ENCODE measurements at places on chromosomes 1 and 21.
A peak's percentile ranks its signal among the peaks of the same experiment; 100 is the strongest.

- no peak for DNase-seq
These were observed 54.7 kb downstream of the ASH1L start for GRCh38 chr1:155507945-155508344.

DNA sequence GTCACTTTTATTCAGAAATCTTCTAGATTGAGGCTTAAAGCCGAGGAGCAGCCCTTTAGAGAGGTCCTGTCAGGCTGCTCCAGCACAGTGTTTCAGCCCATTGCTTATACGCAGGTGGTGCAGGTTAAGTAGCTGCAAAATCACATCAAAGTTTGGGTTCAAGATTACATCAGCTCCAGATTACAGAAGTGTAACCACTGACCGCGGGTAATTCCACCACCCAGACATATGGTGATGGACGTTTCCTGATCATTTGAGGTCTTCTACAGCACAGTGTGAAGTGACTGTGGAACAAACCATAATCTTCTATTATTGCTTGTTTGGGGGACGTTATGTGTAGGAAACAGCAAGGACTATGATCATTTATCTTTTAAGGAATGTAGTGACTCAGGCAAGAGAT is 11.8 kb downstream of the C1orf115 start:
- DNase-seq, result no peak

DNA sequence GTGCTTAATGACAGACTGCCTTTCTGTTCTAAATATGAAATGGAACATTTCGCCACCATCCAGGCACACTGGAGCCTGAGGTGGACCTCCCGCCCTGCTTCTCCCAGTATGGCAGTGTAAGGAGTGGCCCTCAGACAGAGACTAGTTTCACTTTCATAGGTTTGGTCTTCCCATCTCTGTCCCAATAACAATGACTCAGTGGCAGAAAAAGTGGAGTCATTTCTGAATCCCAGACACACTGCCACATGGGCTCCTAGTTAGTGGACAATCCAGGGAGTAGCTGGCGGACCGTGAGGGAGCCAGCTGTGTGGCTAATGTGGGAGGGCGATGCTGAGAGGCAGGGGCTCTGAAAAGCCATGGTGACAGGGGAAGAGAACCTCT is 95.6 kb upstream of the TSPAN2 start:
- DNase-seq, result no peak

DNA sequence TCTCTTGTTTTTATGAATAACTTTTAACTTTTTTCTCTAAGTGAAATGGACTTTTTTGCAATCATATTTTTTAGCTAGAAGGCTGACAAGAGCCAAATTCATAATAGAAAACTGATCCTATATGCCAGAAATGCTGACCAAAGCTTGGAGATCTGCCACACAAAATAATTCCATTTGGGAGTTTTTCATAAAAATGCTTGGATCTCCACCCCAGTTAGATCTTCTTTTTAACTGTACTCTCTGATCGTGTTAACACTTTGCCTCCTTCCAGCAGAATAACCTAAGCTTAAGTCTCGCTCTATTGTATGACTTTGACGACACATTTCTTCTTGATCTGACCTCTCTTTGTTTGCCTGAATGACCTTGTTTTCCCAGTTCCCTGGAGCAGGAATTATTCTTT is 16.8 kb downstream of the FLG2 start:
- no peak for DNase-seq

GRCh38 chr1:204870160-204870912 is at the start of gene NFASC:
Gene NFASC (plus strand): TSS chr1:204870862. CDS start chr1:204944316, 73,454 bp downstream.
- DNase-seq, result no peak

DNA sequence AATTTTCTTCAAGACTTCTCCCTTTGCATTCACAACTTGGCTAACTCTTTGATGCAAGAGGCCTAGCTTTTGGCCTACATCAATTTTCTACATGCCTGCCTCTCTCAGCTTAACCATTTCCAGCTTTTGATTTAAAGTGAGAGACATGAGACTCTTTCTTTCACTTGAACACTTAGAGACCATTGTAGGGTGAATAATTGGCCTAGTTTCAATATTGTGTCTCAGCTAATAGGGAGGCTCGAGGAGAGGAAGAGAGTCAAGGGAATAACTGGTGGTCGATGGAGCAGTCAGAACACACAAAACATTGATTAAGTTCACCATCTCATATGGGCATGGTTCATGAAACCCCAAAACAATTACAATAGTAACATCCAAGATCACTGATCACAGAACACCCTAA is 225.5 kb downstream of the TPR start:
- no peak for DNase-seq

GRCh38 chr1:226512076-226512728 is 36.4 kb upstream of the STUM start:
- no peak for DNase-seq

GRCh38 chr1:19811206-19811851 is 3.8 kb downstream of the RNF186 start:
- peak; percentile 72 for DNase-seq

DNA sequence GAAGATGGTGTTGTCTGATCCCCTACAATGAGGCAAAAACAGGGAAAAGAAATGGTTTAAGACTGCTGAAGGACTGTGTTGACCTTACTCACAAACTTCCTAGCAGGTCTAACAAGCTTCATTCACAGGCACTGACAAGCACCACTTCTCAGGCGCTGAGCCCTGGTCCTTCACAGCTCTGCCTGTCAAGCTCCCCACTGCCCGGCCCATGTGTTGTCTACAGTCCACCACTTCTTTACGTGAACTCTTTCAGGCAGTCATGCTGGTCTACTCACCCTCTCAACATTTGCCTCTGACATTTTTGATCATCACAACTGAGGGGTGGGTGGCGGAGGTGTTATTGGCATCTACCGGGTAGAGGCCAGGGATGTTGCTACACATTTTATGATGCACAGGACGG is 40.7 kb upstream of the MYBPHL start:
- no peak for DNase-seq

- DNase-seq, result no peak
These were observed 2.3 kb downstream of the TTLL7 start for GRCh38 chr1:83996621-83997020.

- DNase-seq, result no peak
These were observed 57.9 kb downstream of the OLIG1 start for GRCh38 chr21:33127868-33128242.

- no peak for DNase-seq
These were observed 42.8 kb downstream of the ACP6 start for GRCh38 chr1:147627435-147628110.

Data from Peyer's patch (tissue), 4 donors.